Fibroblast of pulmonary artery (primary cell): ENCODE measurements at places on chromosomes 13 and 19.

DNA sequence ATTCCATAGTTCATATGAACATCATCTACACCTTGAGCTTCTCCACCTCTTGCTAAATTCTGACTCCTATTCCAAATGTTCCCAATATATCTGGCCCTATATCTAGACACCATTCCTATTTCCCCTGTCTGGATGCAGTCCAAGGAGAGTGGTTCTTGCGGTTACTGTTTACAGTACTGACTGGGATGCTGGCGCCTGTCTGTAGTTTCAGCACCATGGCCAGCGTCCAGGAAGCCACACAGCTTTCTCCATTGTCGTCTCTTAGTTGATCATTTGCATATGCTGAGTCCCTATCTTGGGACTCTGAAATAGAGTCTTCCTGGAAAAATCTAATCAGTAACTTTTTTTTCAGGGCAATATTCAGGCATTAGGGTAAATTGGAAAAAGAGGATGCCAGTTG lies 14.9 kb downstream of the LAIR2 start:
- DNase-seq: peak; percentile 40

- peak; percentile 42 for DNase-seq
Observed at GRCh38 chr19:58538257-58539168, 5.4 kb upstream of the TRIM28 start.

DNA sequence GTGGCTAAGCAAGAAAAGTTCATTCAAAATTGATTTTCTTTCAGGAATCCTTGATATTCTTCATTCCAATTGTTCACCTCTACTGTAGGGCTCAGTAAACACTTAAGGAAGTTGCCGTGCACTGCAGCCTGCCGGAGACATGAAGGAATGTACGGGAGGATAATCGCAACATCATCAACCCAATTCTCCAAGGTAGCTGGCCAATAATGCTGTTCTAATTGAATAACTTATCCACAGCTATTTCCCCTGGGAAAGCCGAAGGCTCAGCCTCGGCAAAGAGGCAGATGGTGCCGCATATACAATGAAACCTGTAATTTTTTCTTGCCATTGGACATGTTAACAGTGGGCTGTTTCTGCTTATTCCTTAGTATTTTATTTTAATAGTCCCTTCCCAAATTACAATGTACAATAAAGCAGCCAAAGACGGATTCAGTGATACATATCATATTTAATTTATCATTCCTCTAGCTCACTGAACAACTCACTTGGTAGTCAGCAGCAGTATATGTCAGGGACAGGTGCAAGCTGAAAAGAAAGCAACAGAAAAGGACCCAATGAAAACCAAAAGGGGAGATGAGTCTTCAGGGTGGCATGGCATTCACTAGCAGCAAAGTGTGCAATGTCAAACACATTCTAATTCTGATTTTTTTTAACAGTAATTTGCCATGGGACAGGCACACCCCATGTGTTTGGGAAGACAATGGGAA lies 420.5 kb upstream of the KLF12 start:
- DNase-seq: no peak

- DNase-seq: peak; percentile 42
Observed at GRCh38 chr13:80923907-80924306, 583.0 kb upstream of the SPRY2 start.

DNA sequence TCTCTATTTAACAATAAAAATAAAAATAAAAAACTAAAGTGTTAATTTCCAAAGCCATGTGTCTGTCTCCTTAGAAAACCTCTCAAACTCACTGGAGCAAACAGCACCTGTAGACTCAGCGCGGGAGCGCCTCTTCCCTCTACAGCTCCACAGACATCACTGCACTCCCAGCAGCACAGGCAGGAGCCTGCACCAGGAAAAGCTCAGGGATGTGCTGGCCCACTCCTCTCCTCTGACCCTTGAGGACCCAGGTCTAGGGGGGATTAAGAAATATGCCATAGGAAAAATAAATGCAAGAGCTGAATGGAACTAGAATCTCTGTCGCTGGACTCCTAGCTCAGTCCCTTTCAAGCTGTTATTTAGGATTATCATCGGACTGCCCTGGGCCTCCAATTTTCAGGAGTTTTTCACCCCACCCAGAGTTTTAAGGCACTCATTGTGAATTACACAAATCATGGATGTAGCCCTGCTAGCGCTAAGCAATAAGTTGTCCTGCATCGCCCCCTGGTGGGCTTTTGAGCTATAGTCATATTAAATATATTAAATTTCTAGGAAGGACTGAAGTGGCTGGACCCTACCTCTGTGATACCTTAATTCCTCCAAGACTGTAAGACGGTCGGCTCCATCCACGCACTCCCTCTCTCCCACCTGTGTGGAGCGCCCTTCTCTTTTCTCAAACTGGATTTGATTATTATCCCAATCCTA lies 333.9 kb downstream of the UQCRFS1 start:
- DNase-seq: peak; percentile 84

- DNase-seq: no peak
Observed at GRCh38 chr13:36174923-36175322, 39.4 kb downstream of the SOHLH2 start.

DNA sequence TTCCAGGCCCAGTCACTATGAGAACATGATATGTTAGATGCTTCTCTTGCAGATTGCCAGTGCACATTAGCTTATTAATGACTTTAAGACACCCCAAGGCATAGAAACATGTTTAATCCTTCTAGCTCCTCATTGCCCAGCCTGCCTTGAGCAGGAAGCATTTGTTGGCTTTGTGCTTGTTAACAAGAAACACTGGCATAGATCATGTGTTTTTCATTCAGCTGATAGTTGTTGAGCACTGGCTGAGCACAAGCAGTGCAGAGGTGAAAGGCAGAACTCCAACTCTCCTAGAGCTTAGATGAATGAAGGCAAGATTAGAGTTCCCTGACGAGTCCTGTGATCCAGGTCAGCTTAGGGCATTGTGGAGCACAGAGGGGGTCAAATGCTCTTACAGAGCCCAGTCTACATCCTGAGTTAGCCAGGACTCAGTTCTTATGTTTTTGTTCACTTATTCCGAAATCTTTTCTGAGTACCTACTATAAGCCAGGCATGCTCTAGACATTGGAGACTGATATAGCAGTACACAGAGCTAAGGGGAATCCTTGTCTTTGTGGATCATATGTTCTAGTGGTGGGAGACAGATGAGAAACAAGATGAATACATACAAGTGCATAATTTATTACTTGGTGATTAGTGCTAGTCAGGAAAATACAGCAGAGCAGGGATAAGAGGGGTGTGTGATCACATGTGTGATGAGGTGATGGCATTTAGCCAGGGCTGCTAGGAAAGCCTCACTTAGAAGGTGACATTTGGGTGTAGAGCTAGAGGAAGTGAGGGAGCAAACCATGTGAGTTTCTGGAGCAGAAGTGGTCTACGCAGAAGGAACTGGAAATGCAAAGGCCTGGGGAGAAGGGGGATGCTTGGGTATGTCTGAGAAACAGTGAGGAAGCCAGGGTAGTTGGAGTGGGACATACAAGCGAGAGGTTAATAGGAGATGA lies 101.2 kb downstream of the WASF3 start:
- no peak for DNase-seq

DNA sequence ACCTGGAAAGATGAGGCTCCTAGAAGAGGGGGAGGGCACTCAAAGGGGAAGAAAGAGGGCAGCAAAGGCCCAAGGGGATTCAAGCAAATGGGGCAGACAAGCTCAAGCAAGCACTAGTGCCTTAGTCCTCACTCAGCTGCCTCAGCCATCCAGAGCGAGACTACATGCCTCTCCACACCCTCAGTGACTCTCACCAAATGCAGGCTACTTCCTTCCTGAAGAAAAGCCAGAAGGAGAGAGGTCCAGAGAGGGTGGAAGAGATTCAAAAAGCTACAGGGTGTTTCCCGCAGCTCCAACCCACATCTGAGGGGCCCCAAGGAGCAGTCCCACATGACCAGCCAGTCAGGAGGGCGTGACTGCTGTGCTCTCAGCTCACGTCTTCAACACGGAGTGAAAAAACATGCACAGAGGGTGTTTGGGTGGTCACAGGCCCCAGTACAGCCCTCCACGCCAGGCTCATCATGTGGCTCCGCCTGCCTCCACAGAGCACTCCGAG lies 40.5 kb downstream of the MIPEP start:
- DNase-seq: no peak

- DNase-seq: peak; percentile 10
Observed at GRCh38 chr19:31583148-31583547, 233.9 kb upstream of the TSHZ3 start.

DNA sequence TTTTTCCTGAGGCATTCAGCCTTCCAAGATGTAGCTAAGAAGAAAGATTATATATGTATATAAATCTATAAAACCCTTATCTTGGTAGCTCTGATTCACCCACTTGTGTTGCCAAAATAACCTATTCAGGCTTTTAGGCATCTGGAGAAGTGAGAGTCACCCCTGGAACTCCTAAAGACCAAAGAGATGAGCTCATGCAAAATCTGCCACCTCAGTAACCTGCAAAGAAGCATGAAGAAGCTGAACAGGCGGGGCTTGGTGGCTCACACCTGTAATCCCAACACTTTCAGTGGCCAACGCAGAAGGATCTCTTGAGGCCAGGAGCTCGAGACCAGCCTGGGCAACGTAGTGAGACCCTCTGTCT lies 393.7 kb downstream of the FOXO1 start:
- DNase-seq: peak; percentile 50

GRCh38 chr19:13207846-13208671 lies 57.8 kb downstream of the IER2 start:
- peak; percentile 83 for DNase-seq

- DNase-seq: no peak
Observed at GRCh38 chr13:52844836-52845235, 3.6 kb downstream of the PCDH8 start.

GRCh38 chr19:35915443-35915842 lies 7.3 kb upstream of the TYROBP start:
- DNase-seq: no peak

GRCh38 chr19:11736696-11737095 lies 2.0 kb downstream of the ZNF823 start:
- peak; percentile 33 for DNase-seq
